ENCODE measurements at places on chromosomes 6 and 20.

GRCh38 chr6:132491303-132491702 lies 21.6 kb downstream of the STX7 start:
- no peak for DNase-seq

DNA sequence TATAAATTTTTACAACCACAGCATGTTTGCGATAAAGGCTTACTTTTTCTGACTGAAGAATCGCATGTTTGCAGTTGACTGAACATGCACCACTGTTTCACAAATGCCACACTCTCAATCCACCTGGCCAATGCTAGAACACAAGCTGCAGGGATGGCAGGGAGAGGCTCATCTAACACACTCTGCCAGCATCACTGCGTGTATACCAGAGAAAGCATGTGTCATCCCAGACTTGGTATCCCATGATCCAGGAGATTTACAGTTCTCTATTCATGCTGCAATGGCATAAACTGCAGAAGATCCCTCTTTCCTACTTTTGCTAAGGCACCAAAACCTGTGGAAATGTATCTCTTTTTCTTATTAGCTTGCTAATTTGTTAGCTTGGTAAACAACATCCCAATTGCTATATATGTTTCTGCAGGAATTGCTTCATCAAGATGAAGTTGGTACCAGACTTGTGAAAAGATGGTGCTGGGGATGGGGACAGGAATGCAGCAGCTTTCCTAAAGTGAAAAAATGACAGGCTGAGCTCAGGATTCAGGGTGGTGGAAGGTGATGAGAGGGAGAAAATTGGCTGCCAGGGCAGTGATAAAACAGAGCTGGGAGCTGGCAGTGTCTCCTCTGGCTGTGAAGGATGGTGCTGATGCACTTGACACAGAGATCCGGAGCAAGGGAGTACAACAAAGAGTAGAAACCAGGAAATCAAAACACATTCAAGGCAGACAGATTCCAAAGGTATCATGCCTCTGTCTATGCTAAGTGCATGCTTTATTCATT lies 186.9 kb downstream of the HIVEP2 start:
- no peak for DNase-seq

DNA sequence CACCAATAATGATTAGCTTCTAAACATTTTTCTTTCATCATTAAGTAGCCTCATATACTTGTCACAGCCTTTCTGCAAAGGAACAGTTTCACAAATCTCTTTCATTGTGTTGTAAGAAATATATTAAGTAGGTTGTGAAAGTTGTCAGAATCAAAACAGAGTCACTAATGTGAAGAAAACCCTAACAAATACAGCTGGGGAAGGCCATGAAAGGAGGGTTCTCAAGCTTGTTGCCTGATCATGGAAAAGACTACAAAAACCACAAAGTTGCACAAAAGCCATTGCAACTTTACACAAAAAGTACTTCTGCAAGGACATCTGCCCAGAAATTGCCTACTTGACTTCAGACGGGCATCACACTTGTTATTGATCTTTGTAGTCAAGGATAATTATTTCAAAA lies 216.1 kb downstream of the ALDH8A1 start:
- no peak for DNase-seq

GRCh38 chr6:53281518-53282215 lies 67.1 kb downstream of the ELOVL5 start:
- no peak for DNase-seq

- no peak for DNase-seq
Measured at GRCh38 chr20:62350629-62351422, 16.3 kb downstream of the LAMA5 start.

GRCh38 chr6:28721372-28721771 lies 195.7 kb downstream of the GPX5 start:
- DNase-seq, result no peak

GRCh38 chr20:47062226-47062890 lies 167.7 kb downstream of the EYA2 start:
- DNase-seq, result no peak

DNA sequence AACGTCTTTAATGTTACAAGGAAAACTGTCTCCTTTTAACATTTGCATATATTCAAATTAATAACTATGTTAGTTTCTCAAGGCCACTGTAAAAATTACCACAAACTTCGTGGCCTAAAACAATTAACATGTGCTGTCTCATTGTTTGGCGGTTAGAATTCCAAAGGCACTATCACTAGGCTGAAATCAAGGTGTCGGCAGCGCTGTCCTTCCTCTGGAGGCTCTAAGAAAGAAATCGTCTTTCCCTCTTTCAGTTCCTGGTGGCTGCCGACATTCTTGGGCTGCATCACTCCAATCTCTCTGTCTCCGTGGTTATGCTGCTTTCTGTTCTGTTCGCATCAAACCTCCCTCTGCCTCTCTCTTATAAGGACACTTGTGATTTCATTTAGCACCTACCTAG lies 4.2 kb downstream of the TPD52L1 start:
- no peak for DNase-seq

DNA sequence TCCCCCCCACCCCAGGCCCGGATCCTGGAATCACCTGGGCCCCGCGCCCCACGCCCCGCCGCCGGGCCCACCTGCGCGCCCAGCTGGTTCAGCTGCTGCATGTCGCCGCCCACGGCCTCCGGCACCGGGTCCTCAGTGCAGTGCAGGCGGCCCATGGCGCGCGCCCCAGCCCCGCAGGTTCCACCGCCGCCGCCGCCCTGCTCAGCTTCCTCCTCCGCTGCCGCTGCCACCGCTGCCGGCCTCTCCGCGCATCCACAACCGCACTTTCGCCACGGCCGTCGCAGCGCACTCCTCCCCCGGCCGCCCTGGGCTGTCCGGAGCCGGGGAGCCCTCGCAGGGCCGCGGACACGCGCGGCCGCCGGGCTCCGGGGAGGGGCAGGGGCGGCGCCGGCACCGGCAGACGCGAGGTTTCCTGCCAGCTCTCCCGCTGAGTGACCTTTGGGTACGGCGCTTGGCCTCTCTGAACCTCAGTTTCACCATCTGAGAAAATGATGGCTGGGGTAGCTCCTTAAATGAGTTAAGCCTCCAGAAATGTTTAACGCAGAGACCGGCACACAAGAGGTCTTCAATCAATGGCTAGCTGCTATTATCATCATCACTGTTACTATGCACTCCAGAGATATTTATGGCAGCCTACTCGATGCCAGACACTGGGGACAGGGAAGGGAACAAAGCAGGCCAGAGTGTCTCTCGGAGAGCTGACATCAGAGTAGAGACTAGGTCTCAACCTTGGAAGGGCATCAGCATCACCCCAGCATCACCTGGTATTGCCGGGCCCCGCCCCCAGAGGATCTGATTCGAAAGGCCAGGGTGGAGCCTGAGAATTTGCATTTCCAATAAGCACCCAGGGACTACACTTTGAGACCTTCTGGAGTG lies at the start of gene COMMD7:
Gene COMMD7 (minus strand): TSS at position 231 of the 876 bp plus-strand sequence. CDS start 76 bp downstream, at position 155.
- DNase-seq, result peak; percentile 39

DNA sequence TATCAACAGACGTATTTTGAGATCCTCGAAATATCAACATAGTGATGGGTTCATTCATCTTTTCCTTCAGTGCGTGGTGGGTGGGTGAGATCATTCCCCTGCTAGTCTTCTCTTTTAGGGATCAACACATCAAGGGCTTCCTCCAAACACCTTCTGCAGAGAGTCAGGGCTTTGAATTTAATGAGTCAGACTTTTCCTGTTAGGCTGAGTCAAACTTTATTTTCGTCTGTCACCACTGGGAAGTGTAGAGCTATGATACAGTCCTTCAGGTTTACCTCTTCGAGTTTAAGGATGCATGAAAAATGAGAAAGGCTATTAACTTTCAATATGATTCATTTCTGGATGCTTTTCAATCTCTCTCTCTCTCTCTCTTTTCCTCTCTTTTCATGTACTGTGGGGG lies 189.1 kb downstream of the BMP2 start:
- DNase-seq, result no peak

- no peak for DNase-seq
Measured at GRCh38 chr6:135280375-135281136, 99.4 kb downstream of the MYB start.

All from activated CD4-positive, CD25-positive, alpha-beta regulatory T cell treated with anti-CD3 and anti-CD28 coated beads, Interleukin-2, amount 50 U/mL, for 16 hours (primary cell).